ENCODE measurements at places on chromosomes 16 and 17.

DNA sequence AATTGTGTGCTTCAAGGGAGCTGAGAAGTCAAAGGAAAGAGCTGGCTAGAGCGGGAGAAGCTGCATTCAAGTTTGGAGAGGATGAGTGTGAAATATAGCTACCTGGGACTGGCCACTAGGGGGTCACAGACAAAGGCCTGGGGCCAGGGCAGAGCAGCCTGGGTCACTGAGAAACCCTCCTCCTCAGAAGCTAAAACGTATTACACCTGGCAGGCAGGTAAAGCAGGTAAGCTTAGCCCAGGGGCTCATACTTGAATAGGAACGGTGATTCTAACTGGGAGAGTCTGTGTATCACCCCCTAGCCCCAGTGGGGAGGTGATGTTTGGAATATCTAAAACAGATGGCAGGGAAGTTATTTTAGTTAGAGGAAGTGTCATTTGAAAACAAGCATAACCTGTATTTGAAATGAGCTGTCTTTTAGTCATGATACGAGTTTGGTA lies 6.8 kb downstream of the KRT37 start:
- DNase-seq: no peak

DNA sequence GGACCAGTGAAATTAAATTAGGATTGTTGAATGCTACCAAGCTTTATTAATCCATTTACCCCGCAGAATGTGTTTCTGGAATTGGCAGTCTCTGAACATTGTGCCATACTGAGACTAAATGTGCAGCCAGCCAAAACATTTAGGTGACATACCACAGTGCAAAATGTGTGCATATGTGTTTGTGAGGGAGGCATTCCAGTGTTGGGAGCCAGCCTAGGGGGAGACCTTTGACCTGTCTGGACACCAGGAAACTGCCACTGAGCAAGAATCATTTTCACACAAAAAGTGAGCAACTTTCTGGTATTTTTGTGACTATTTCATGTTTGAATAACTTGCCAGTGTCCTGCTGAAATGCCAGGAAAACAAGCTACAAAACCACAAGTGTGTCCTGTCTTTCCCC lies 64.7 kb upstream of the SLC12A3 start:
- DNase-seq: no peak

DNA sequence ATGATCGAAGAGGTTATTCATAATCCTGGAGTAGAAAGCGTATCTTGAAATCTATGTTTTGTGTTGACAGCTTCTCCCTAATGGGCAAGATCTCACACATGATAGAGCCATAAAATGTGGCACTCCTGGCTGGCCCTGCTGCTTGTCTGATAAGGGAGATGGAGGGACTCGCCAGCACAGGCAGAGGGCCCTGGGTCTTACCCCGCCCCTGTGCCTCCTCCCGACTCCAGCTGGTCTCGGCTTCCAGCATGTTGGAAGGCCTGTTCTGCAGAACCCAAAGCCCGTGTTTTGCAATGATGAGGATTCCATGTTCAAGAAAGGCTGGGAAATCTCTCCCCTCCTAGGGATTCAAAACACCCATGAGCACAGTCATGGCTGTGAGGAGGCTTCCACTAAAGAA lies 106.7 kb upstream of the SDK2 start:
- DNase-seq: no peak

DNA sequence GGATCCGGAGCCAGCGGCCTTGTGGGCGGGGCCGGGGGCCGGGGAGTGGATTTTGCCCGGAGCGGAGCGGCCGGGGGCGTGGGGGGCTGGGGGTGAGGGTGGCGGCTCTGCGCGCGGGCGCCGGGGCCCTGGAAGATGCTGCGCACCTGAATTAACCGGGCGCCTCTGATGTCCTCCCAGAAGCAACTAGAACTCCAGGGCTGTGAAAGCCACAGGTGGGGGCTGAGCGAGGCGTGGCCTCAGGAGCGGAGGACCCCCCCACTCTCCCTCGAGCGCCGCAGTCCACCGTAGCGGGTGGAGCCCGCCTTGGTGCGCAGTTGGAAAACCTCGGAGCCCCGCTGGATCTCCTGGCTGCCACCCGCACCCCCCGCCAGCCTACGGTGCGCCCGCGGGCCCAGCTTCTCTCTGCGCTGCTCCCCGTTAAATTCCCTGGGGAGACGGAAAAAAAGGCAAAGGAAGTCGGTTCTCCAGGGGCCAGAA lies 549 bp downstream of the SLC26A11 start:
- no peak for DNase-seq

DNA sequence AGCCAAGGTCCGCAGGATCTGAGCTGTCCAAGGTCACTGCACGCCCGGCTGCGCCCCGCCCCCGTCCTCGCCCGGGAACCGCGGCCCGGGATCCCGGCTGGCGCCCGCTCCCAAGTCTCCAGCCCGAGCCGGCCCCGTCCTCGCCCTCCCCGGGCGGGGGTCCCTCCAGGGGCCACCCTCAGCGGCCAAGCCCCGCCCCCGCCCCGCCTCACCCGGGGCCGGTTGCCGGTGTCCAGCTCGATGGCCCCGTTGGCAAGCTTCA lies 216 bp downstream of the VPS9D1 start:
- DNase-seq: no peak
